NCI-H82 (cell line): ENCODE measurements at places on chromosomes 6 and 20.
A peak's percentile ranks its signal among the peaks of the same experiment; 100 is the strongest.

DNA sequence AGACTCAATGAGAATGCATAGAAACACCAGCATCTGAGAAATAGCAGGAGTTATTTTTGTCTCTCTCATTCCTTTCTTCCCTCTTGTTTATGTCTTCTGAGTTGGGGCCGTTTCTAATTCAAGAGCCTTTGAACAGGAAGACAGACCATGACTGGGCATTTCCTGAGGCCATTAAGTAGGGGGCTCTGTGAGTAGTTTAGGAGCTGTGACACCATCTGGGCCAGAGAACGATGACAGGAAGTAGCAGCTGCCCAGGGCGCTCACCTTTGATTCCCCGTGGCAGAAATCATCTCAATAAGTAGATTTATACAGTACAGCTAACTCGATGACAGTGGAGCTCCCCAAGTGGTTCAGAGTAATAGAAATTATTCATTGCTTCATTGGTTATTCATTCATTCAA, 298.4 kb upstream of the PLN start:
- DNase-seq: peak; percentile 53

DNA sequence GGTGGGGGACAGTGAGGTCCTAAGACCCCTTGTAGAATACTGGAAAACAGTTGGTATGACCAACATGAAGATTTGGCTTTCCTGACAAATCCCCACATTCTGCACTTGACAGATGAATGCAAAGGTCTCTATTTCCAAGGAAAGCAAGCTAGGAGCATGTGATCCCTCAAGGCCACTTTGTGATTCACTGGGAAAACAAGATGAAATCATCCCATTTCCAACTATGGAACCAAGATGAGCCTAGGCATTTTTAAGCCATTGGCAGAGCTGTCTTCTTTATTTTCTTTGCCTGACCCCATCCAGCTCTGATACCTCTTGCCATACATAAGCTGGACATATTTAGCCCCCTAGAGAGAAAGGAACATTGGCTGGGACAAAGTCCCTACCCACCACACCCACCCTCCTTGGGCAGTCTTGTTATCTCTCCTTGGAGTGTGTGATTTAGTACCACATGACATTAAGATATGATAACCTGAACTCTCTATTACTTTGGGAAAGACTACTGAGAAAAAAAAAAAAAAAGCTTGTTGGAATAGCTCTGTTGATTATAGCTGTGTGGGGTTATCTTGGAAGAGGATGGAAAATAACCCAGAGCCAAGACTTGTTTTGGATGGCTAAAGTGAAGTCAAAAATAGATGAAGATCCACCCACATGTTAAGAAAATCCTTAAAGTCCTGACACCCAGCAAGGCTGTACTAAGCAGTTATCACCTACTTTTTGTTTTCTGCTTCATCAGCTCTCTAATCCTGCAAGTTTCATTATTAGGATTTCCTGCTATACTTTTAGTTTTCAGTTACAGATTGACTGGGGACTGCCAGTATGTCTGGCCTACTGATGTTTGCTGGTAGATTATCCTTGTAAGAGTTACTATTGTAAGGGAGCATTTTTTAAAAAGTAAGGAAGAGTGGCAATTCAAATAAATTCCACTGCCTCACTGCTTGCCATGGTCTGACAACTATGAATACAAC, 90.1 kb upstream of the PREP start:
- DNase-seq: no peak

GRCh38 chr6:44386929-44387345, 569 bp upstream of the CDC5L start:
- no peak for DNase-seq

- DNase-seq: peak; percentile 27
Measured at GRCh38 chr6:53702316-53702715, 36.8 kb upstream of the KLHL31 start.

DNA sequence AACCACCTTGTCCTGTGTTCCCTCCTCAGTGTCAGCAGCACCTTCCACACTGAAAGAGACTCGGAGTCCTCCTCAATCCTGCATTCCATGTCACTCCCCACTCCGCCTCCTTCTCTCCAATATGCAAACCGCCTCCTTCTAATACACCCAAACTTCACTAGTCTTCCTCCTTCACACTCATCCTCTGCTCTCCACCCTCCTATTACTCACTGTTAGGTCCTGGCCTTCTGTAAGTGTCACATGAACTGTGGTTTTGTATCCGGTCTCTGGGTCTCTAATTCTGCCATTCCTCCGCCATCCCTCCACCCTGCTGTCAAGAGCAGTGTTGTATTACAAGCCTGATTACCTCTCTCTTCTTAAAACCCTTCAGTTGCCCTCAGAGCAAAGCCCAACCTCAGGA, 200.5 kb upstream of the CDYL start:
- DNase-seq: no peak

- peak; percentile 46 for DNase-seq
Measured at GRCh38 chr6:31713991-31714684, 1.0 kb upstream of the LY6G6D start.

- DNase-seq: no peak
Measured at GRCh38 chr6:118696271-118696670, 44.9 kb upstream of the CEP85L start.

DNA sequence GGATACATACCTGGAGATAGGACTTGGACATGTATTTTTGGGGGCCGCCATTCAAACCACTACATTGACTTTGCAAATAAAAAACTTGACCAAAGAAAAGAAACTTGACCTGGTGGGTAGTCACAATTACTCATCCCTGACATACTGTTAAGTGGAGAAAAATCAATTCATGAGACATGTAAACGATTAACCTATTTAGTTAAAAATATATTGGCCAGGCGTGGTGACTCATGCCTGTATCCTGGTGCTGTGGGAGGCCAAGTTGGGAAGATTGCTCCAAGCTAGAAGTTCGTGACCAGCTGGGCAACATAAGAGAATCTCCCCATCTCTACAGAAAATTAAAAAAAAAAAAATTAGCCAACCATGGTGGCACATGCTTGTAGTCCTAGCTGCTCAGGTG, 2.5 kb upstream of the SRSF12 start:
- DNase-seq: no peak

- peak; percentile 90 for DNase-seq
Measured at GRCh38 chr20:36754656-36755222, 8.8 kb upstream of the NDRG3 start.
